ENCODE measurements at places on chromosomes 16 and 17.
A peak's percentile ranks its signal among the peaks of the same experiment; 100 is the strongest.

DNA sequence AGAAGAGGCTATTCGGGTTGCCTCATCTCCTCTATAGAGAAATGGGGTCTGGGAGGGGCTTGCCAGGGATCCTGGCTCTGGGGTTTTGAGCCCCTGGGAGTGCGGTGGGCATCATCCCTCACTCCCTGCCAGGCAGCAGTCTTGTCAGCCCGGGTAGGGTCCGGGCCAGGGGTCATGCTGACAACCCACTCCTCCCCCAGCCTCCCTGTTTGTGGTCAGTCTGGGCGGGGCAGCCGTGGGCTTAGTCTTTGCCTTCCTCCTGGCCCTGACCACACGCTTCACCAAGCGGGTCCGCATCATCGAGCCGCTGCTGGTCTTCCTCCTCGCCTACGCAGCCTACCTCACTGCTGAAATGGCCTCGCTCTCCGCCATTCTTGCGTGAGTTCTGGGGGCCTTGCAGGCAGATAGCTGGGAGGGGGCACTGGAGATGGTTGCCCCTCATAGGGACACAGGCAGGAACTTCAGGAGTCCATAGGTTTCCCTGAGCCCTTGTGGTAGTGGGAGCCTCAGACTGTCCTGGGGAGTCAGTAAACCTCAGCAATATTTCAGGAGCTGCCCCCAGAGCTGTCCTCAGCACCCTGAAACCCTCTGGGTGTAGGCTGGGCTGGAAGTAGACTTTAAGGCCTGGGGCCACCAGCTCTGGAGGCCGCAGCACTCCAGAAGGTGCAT lies 6.9 kb downstream of the SLC9A5 start:
- no peak for DNase-seq
- no peaks in the 10 kb centered on the region for H3K36me3 ChIP-seq
- peaks cover 4% of the 10 kb centered on the region for H3K4me1 ChIP-seq
- peaks cover 25% of the 10 kb centered on the region for H3K27me3 ChIP-seq
- H3K4me3 ChIP-seq, result no peak overlapping the region

- no peak overlapping the region for H3K4me3 ChIP-seq
- H3K27me3 ChIP-seq, result no peaks in the 10 kb centered on the region
- no peak for DNase-seq
- H3K4me1 ChIP-seq, result peaks cover 33% of the 10 kb centered on the region
- peak overlapping the region; percentile 34 for H3K27ac ChIP-seq
- no peaks in the 10 kb centered on the region for H3K36me3 ChIP-seq
These were observed 47.9 kb downstream of the RGS9 start for GRCh38 chr17:65185062-65185461.

DNA sequence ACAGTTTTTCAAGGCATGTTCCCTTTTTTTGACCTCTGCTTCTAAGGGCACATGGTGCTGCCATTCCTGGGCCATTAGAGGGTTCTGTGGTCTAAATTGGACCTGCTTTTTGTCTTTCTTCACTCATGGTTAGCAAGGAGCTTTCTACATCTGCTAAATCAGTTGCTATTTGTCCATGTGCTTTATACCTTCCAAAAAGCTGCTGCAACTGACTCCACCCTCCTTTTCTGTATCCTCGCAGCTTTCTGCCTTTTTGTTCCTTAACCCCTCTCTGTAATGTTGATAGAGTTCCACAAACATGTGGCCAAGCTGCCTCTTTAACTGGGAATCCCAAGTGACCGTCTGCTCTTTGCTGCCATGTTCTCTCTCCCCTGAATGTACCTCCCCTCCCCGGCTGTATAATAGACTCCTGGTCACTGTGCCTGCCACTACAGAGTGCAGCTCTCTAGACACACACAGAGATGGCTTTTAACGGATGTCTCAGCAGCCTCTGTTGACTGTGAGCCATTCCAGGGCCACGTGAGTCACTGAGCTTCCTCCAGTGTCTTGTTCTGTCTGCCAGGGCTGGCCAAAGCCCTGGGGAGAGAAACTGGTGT lies 57.4 kb upstream of the TEKT3 start:
- H3K36me3 ChIP-seq, result no peaks in the 10 kb centered on the region
- no peak overlapping the region for H3K4me3 ChIP-seq
- H3K4me1 ChIP-seq, result no peaks in the 10 kb centered on the region
- H3K27ac ChIP-seq, result no peak overlapping the region
- no peak for DNase-seq

GRCh38 chr17:31248986-31249834 lies 47.8 kb downstream of the OMG start:
- H3K27me3 ChIP-seq, result no peaks in the 10 kb centered on the region
- H3K4me1 ChIP-seq, result no peaks in the 10 kb centered on the region
- peaks cover 9% of the 10 kb centered on the region for H3K36me3 ChIP-seq
- no peak overlapping the region for H3K27ac ChIP-seq
- H3K4me3 ChIP-seq, result no peak overlapping the region
- DNase-seq, result no peak

DNA sequence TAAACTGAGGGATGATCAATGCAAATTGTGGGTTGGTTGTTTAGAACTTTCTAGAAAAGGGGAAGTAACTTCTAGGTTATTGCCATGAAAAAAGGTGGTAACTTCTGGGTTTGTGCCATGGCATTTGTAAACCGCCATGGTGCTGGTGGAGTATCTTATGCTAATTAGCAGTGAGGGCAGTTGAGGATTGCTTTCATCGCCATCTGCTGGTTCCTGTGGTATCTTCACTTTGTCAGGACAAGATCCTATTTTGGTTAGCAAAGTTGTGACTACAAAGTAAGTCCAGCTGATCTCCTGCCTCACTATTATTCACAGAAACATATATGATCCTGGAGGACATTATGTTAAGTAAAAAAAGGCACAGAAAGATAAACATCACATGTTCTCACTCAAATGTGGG lies 1332.3 kb downstream of the CDH11 start:
- no peaks in the 10 kb centered on the region for H3K27me3 ChIP-seq
- H3K36me3 ChIP-seq, result no peaks in the 10 kb centered on the region
- no peak overlapping the region for H3K4me3 ChIP-seq
- DNase-seq, result no peak

DNA sequence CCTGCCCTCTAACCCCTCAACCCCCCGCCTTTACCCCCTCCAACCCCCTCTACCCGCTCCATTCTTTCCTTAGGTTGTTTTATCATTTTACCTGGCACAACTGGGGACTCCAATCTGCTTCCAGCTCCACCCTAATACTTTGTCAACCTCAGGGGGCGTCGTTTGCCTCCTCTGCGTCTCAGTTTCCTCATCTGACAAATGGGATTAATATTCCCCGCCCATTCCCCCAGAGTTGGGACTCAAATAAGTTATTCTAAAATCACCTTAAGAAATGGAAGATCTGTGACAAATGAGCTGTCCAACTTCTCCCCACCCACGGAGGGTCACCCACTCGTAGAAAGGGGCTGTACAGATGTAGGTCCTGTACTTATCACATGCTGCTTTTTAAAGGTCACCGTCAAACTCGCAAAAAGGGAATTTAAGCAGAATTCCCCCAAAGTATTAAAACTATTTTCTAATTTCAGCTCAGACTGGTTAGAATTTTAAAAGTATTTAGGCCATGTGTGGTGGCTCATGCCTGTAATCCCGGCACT lies 40.6 kb upstream of the CPNE2 start:
- peaks cover 24% of the 10 kb centered on the region for H3K4me1 ChIP-seq
- DNase-seq, result no peak
- H3K4me3 ChIP-seq, result no peak overlapping the region
- H3K27ac ChIP-seq, result no peak overlapping the region

- no peak for DNase-seq
- peaks cover 17% of the 10 kb centered on the region for H3K27me3 ChIP-seq
- H3K36me3 ChIP-seq, result no peaks in the 10 kb centered on the region
- H3K4me3 ChIP-seq, result no peak overlapping the region
These were observed 21.0 kb upstream of the PHB1 start for GRCh38 chr17:49435671-49436029.

DNA sequence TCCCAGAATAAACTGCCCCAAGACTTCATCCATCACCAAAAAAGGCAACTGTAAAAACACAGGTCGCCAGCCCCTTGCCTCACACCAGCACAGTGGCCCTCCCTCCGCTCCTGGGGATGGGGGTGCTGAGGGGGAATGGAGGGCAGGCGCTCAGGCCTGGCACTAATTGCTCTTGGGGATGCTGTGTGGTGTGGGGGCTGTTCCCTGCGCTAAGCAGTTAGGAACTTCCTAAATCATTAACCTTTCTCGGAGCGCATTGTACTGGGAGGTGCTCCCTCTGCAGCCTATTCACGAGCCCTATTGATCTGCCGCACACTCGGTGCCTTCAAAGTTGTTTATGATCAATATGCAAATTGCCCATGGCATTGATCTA lies 199.9 kb downstream of the ZFHX3 start:
- peaks cover 4% of the 10 kb centered on the region for H3K36me3 ChIP-seq
- no peak overlapping the region for H3K4me3 ChIP-seq
- peaks cover 23% of the 10 kb centered on the region for H3K4me1 ChIP-seq
- DNase-seq, result no peak

DNA sequence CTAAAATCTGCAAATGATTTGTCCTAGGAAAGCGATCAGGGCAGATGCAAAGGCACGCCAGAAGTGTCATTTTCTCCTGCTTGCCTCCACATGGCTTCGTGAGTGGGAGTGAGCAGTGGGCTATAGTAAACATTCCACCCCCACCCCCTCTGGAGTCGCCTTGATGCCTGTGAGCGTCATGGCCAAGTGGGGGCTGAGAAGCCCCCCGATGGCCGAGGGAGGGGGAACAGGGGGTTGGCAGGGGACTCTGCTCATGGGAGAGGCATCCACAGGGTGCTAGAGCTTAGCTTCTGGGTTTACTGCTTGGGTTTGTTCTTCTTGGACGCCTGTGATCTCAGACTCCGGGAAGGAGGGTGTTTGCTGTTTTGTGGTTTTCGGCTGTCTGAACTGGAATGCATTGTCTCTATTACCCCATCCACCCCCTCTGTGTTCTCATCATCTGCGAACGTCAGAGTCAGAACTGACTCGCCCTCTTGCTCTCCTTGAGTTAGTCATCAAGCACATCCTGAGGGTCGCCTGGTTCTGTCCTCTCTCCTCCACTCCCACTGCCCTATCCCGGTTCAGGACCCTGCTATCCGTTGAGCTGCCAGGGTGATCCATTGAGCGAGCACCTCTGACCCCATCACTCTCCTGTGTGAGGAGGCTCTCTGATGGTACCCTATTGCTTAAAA lies 15.4 kb downstream of the TNS4 start:
- no peaks in the 10 kb centered on the region for H3K27me3 ChIP-seq
- DNase-seq, result no peak
- no peak overlapping the region for H3K4me3 ChIP-seq
- H3K4me1 ChIP-seq, result peaks cover 73% of the 10 kb centered on the region
- H3K27ac ChIP-seq, result no peak overlapping the region

GRCh38 chr17:43958748-43959352 lies 5.1 kb upstream of the PYY start:
- H3K4me1 ChIP-seq, result no peaks in the 10 kb centered on the region
- no peak for DNase-seq
- H3K27me3 ChIP-seq, result peaks cover 26% of the 10 kb centered on the region
- no peak overlapping the region for H3K4me3 ChIP-seq

GRCh38 chr16:85616607-85617321 lies 3.6 kb downstream of the GSE1 start:
- peak overlapping the region; percentile 81 for H3K4me3 ChIP-seq
- DNase-seq, result peak; percentile 34
- H3K36me3 ChIP-seq, result no peaks in the 10 kb centered on the region
- H3K27me3 ChIP-seq, result no peaks in the 10 kb centered on the region
- H3K27ac ChIP-seq, result peak overlapping the region; percentile 83
- H3K4me1 ChIP-seq, result peaks cover 27% of the 10 kb centered on the region

- no peak for DNase-seq
- no peaks in the 10 kb centered on the region for H3K36me3 ChIP-seq
- H3K27ac ChIP-seq, result peak overlapping the region; percentile 82
- H3K4me3 ChIP-seq, result peak overlapping the region; percentile 76
- no peaks in the 10 kb centered on the region for H3K27me3 ChIP-seq
These were observed 52.0 kb downstream of the LDHD start for GRCh38 chr16:75064403-75065148.

DNA sequence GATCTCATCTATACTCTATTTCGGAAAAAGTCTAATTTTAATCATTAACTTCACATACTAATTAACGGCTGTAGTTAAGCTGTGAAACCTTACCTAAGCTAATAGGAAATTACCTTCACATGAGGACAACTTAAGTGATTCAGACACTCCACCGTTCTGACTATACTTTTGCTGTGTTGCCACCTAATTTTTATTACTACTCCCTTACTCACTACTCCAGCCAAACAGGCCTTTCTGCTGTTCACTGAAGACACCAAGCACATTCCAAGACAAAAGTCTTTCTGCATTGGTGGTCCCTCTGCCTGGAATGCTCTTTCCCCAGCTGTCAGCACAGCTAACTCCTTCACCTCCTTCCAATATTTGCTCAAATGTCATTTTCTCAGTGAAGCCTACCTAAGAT lies 1.3 kb downstream of the CMTR2 start:
- peaks cover 34% of the 10 kb centered on the region for H3K4me1 ChIP-seq
- H3K36me3 ChIP-seq, result peaks cover 47% of the 10 kb centered on the region
- H3K27me3 ChIP-seq, result peaks cover 14% of the 10 kb centered on the region
- DNase-seq, result no peak
- peak overlapping the region; percentile 89 for H3K4me3 ChIP-seq

GRCh38 chr17:28527859-28528258 lies 21.7 kb downstream of the FOXN1 start:
- no peaks in the 10 kb centered on the region for H3K36me3 ChIP-seq
- no peaks in the 10 kb centered on the region for H3K4me1 ChIP-seq
- DNase-seq, result no peak
- no peak overlapping the region for H3K27ac ChIP-seq

- no peak overlapping the region for H3K4me3 ChIP-seq
- no peak for DNase-seq
- H3K27me3 ChIP-seq, result no peaks in the 10 kb centered on the region
These were observed 9.3 kb downstream of the SLC46A1 start for GRCh38 chr17:28396635-28397239.

GRCh38 chr16:5549802-5550201 lies 452.2 kb upstream of the EEF2KMT start:
- H3K36me3 ChIP-seq, result no peaks in the 10 kb centered on the region
- H3K4me3 ChIP-seq, result no peak overlapping the region
- no peaks in the 10 kb centered on the region for H3K27me3 ChIP-seq
- no peak overlapping the region for H3K27ac ChIP-seq
- H3K4me1 ChIP-seq, result no peaks in the 10 kb centered on the region

DNA sequence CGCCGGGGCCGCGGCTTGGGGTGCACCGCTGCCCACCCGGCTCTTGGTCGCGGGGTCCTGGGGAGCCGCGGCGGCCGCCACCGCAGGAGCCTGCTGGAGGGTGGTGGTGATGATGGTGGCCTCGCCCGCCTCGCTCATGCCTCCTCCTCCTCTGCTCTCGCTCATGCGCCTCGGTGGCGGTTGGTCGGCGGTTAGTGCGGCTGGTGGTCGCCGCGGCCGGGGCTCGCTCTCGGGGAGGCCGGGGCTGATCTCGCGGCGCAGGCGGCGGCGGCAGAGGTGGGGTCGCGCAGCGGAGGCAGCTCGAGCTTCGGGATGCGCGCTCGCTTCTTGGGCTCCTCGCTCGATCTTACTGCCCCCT lies 41.6 kb downstream of the AHSP start:
- no peak overlapping the region for H3K27ac ChIP-seq
- H3K4me1 ChIP-seq, result peaks cover 2% of the 10 kb centered on the region
- DNase-seq, result no peak
- peak overlapping the region; percentile 66 for H3K4me3 ChIP-seq
- H3K27me3 ChIP-seq, result peaks cover 30% of the 10 kb centered on the region

GRCh38 chr17:47225436-47225858 lies 16.3 kb downstream of the MYL4 start:
- no peak overlapping the region for H3K27ac ChIP-seq
- H3K4me1 ChIP-seq, result peaks cover 27% of the 10 kb centered on the region
- H3K4me3 ChIP-seq, result no peak overlapping the region
- H3K27me3 ChIP-seq, result peaks cover 2% of the 10 kb centered on the region
- DNase-seq, result no peak
- peaks cover 9% of the 10 kb centered on the region for H3K36me3 ChIP-seq

GRCh38 chr16:13829697-13830299 lies 90.2 kb upstream of the ERCC4 start:
- DNase-seq, result no peak
- no peaks in the 10 kb centered on the region for H3K36me3 ChIP-seq
- H3K4me3 ChIP-seq, result no peak overlapping the region
- H3K4me1 ChIP-seq, result no peaks in the 10 kb centered on the region
- H3K27ac ChIP-seq, result no peak overlapping the region
- peaks cover 6% of the 10 kb centered on the region for H3K27me3 ChIP-seq

Measured in naive thymus-derived CD8-positive, alpha-beta T cell (primary cell).